ENCODE measurements at places on chromosomes 7 and 10.
A peak's percentile ranks its signal among the peaks of the same experiment; 100 is the strongest.

DNA sequence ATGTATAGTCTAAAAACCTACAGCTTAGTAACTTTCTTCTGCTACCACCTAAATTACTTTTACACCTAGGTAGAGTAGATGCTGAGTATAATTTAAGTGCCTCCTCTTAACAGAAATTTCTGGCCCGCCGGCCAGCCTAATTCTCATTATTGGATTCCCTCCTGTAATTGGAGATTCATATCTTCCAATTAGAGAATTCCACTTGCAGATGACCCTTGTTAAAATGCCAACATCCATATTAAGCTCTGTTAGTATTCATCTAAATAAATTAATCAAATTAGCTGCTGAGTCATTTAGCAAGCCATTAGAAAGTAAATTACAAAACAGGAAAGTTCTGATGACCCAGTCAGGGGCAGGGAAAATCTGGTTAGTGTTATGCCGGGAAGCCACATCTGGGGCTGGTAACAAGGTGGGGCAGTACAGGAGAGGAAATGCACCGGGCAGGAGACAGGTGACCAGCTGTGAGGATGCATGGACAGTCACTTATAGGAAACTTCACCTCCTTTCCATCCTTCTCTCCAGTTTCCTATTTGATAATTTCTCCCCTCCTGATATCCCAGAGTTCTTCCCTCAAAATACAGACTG is 82.8 kb downstream of the ORC5 start:
- DNase-seq, result no peak

GRCh38 chr10:97188261-97188711 is 2.5 kb upstream of the SLIT1 start:
- DNase-seq, result no peak

GRCh38 chr7:41921453-41921981 is 218.6 kb upstream of the INHBA start:
- DNase-seq, result no peak

DNA sequence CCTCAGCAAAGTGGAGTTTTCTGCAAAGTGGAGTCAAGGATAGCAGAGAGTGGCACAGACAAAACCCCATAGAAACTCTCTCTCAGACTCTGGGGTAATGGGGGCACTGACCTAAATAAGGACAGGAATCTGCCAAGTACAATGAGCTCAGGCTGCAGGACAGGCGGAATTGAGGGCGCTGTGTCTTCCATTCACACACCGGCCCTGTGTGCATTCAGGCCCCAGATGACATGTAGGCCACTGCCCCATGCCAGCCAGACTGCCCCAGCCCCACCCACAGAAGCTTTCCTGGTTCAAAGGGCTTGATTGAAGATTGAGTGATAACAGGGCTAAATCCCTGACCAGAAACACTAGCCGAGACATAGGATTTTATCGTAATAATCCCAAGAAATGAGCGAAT is 52.7 kb downstream of the EEPD1 start:
- no peak for DNase-seq

DNA sequence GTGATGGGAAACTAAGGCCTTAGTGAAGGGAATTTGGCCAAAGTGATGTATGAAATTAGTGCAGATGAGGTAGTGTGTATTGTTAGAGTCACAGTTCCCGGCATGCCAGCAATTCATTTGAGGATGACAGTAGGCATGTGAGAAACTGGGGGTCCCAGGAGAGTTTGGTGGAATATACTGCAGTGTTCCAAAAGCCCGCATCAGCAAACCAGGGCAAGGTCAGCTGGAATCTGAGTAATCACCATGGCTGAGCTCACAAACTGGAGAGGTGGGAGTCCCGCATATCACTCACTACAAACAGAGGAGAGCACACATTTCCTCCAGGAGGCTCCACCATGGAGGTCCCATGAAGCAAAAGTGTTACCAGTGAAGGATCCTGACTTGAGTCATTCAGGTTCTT is 740.7 kb downstream of the TNS3 start:
- DNase-seq, result no peak

GRCh38 chr7:141147482-141147881 is 73.6 kb downstream of the TMEM178B start:
- no peak for DNase-seq

GRCh38 chr7:106895246-106895864 is 30.3 kb downstream of the PIK3CG start:
- no peak for DNase-seq

DNA sequence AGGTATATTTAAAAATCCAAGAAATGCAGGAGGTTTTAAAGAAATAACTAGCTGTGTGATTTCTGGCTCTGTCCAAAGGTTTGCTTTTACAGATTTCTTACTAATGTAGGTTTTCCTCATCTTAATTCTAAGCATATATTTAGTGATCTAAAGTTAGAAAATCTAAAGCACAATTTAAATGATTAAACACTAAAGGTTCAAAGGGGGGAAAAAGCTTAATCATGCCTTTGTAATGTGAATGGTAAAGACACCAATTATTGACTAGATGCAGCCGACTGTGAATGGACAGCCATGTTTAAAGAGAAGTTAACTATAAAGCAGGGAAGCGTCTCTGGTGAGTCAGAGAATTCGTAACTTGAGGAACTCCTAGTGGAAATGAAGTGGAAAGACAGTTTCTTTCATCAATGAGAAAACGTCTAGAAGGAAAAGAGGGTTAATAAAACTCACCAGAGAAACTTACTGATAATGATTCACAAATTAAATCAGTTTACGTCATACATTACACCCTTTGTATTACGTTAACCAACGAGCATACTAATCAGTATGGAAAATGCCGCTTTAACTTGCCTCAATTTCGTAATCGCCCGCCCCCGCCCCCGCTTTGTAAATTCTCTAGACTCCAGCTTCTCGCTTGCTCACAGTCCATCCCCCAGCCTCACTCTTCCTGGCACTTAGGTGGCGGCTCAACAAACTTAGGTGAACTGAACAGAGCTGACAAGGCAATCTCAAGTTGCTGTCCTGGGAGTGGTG is 1.1 kb upstream of the HBP1 start:
- DNase-seq, result peak; percentile 96

- no peak for DNase-seq
Measured at GRCh38 chr10:78953113-78953798, 115.5 kb upstream of the ZMIZ1 start.

GRCh38 chr7:880450-880849 is 4.1 kb downstream of the GET4 start:
- no peak for DNase-seq

DNA sequence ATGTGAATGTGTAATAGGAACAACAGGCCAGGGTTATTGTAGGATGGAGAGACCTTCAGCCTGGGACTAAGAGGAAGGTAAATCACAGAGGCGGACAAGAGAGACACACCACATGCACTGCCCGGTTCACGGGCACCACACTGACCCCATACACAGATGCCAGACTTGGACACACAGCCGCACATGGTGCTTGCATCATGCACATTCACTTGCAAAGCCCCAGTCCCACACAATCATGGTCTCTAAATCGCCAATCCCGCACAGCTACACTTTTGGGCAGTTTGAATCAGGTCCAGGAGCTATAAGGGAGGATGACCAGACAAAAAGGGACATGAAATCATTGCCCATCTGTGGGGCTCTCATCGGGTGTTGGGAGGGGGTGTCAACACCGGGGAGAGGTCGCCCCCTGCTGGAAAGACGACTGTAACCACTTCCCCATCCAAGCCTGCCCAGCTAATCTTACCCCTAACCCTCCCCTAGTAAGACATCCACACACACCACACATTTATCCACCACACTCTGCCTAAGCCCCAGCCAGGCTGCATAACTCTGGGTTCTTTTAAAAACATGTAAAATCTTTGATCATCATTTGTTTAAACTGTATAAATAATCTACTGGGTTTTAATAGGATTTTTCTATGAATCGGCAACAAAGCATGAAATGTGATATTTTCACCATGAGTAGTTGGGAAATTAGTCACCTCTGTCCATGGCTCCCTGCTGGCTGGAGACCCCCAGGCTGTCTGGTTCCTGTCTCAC is 40.5 kb upstream of the SLF2 start:
- peak; percentile 31 for DNase-seq

GRCh38 chr7:4237296-4238235 is 444.5 kb upstream of the FOXK1 start:
- DNase-seq, result no peak

- no peak for DNase-seq
Measured at GRCh38 chr10:63384001-63384400, 81.8 kb downstream of the JMJD1C start.

DNA sequence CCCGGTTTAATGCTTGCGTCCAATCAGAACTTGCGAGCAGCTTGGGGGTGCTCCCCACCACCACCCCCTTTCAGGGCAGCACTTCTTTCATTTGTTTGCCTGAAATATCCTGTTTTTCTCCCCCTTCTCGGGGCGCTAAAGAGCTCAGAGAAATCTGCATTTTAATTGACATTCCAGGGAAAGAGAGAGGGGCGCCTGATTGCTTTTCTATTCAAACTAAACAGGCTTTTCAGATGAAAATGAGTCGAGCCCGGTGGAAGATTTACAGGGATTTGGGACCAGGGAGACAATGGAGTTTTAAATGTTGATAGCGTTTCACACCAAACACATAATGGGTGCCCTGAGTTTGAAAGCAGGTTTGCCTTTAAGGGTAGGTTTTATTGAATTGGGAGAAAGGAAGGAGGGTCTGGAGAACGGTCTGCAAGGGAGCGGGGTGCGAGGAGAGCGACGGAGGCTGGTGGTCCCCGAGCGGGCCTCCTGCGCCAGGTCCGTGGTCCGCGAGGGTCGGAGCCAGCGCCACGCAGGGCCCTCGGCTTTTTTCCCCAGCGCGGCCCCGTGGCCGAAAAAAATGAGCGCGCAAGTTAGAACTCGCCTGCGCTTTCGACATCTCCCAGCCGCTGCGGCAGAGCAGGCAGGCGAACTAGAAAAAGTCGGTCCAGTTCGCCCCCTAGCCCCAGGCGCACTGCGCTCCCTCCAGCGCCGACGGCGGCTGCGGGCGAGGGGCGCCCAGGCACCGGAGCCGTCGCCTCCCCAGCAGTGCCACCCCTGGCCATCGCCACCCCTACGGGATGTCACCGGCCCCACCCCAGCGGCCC is 1.3 kb downstream of the FGFR2 start:
- DNase-seq, result peak; percentile 45

DNA sequence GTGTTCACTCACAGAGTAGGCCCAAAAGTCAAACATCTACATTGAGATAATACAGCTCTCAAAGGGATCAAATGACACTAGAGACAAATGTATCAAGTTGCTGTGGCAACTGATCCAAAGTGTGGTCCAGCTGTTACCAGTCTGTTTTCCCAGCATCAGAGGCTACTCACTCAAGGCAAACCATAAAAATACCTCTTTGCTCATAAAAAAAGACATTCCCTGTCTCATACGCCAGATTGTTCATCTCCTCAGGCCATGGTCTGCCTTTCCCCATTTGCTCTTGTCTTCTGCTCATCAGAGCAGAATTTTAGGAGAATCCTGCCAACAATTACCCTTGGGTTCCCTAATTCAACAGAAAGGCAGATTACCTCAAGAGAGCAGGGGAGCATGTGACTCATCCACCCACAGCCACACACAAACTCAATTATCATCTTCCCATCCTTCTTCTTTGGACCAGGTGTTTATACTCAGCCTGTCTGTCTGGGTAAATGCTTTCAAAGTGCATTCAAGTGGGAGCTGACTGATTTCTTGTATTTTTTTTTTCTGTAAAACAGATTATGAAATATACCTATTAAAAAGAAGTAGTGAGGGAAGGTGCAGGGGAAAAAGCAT is 226.5 kb upstream of the HPS1 start:
- DNase-seq, result no peak

GRCh38 chr10:92873029-92873428 is 24.7 kb downstream of the EXOC6 start:
- DNase-seq, result no peak

DNA sequence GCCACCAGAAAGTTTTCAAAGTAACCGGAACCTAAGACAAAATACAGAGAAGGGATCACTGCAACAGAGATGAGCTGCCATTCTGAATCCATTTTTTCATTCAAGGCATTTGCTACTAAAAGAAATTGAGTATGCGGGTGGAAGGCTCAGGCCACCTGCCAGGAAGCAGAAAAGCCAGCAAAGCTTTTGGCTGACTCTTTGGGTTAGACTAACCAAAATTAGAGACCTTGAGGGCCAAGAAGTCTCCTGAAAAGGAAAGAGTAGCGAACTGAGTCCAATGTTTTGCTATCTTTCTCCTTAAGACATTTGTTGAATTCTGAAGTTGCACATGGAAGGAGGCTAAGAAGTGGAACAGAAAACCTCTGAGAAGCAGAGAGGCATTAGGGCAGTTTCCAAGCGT is 79.0 kb downstream of the FAS start:
- DNase-seq, result no peak

DNA sequence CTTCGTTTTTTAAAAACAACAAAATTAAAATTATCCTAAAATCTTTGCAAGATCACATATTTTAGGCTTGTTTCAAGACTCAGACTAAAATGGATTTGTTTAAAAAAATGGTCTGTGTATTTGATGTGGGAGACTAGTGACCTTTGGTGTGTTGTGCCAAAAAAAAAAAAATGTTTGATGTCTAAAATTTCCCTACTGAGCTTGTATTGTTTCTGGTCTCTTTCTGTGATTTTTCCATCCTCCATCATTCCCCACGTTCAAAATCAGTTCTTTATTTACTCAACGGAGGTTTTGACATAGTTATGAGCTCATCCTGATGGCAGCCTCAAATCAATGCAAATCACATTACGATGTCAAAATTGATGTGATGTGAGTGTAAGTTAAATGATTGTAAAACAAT is 326.2 kb downstream of the RNLS start:
- no peak for DNase-seq
